ENCODE measurements at places on chromosomes 5 and 9. TPM values are rescaled to one million over a fixed set of nuclear protein-coding genes. Genes with fewer than 3 reads are reported as not detected.
A peak's percentile ranks its signal among the peaks of the same experiment; 100 is the strongest.

Gene GARIN3
- total RNA-seq: not detected

Gene CORO2A
- total RNA-seq: 3.2 TPM

Gene GPR150
- total RNA-seq: not detected

Gene ST8SIA4
- 40.3 TPM for total RNA-seq

Gene ANKDD1B
- total RNA-seq: not detected

Gene HTR1A
- not detected for total RNA-seq

Gene SEMA6A
- not detected for total RNA-seq

Gene TRIM7
- 1.8 TPM for total RNA-seq

Gene CCL27
- 0.68 TPM for total RNA-seq

Gene CARTPT
- not detected for total RNA-seq

Gene NME5
- not detected for total RNA-seq

Gene GRK6
- 99.4 TPM for total RNA-seq

Gene C9orf50
- total RNA-seq: not detected

Gene PTPDC1
- total RNA-seq: 5.0 TPM

Gene PAX5
- 141 TPM for total RNA-seq

Gene KIF12
- total RNA-seq: not detected

Gene SHISAL2B
- total RNA-seq: not detected

DNA sequence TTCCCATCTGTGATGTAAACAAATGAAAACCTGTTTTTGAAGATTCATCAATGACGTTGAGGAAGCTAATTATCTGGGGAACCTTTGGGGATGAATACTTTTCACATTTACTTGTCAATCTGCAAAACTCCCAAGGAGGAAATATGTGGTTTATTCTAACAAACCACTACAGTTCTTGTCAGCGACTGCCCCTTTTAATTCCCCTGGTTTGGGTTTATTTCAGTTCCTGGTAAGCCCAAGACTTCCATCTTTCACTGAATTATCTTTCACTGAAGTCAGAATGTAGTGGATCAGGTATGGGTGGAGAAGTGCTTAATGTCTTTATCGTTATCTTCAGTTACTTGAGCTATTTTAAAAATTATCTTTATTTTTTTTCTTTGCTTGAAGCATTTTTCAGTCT, 40.2 kb downstream of the TLR4 start:
- no peak for DNase-seq

DNA sequence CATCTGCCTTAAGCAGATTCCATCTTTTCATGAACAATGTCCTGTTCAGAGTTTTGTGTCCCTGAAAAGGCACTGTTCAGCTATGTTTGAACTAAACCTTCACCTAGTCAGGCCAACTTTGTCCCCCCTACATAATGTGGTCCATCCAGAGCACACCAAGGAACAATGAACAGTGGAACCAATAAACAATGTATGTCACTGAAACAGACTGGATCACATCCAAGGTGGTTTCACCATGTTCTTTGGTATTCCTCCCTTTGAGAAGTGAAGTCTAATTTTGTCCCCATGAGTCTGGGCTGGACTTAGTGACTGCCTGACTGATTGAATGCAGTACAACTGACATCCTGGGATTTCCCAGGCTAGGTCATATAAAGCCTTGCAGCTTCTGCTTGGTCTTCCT, 174.5 kb downstream of the SLC24A2 start:
- DNase-seq: no peak

DNA sequence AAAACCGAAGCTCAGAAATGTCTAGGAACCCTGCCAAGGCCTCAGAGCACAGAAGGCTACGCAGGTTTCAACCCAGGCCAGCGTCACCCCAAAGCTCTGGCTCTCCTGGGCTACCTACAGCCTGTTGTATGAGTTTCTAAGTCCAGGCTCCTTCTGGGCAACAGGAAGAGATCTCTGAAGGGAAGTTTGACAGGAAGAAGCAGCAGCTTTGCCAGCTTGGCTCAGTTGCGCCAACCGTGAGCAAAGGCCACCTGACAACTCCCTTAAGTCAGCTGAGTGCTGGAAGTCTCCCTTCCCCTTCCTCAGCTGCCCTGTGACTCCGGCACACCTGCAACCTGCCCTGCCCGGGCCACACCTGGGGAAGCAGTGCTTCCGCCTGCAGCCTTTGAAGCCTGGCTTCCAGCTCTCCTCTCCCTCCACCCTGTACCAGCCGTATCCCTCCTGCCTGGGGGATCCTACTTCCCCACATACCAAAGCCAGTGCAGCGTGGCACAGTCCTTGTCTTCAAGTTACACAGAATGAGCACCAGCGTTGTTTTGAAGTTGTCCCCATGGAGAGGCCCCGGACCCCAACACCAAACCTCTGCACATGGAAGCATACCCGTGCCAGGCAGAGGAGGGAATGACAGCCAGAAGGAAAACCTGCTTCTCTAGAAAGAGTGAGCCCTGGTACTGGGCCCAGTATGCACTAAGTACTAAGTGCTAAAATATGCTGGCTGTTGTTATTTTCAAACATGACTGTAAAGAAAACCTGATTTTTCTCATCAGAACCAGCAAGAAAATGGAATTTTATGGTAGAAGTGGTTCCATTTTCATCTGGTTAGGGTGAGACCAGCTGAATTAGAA, 36.5 kb downstream of the SHB start:
- DNase-seq: peak; percentile 10

GRCh38 chr5:149400304-149400703, 21.2 kb upstream of the IL17B start:
- no peak for DNase-seq

- no peak for DNase-seq
These were observed 257.6 kb downstream of the SEMA5A start for GRCh38 chr5:9288234-9288633.

GRCh38 chr9:76531231-76531780, 72.3 kb downstream of the GCNT1 start:
- DNase-seq: no peak

DNA sequence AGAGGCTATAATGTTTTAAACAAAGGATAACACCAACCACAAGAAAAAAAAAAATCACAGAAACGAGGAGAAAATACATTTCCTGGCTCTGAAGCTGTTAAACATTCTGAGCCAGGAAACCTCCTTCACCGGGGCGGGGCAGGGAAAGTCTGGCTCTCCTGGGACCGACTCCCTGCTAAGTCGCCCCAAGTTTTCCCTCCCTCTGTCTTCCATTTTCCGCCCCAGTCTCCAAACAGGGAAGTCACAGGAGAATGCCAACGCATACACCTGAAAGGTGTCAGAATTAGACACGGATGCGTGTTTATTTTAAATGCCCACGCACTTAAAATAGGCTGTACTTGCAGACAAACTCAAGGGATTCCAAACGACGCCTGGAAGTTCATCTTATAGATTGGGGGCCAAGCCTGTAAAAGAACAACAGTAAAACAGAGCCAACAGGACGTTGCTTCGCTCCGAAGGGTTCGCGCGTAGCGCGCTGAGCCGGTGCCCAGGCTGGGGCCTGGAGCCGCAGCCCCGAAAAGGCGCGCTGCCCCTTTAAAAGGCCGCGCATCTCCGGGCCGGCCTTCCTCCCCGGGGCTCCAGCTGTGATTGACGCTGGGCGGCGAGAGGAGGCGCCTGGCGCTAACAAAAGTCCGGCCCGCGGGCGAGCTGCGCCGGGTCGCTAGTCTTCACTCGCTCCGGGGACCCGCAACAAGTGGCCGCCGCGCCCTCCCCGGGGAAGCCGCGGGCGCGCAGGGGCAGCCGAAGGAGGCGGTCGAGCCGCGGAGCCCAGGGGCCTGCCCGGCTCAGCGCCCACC, at the start of gene FBXL7:
TSS of gene FBXL7 (plus strand) at position 653 of the 797 bp plus-strand sequence.
- no peak for DNase-seq

DNA sequence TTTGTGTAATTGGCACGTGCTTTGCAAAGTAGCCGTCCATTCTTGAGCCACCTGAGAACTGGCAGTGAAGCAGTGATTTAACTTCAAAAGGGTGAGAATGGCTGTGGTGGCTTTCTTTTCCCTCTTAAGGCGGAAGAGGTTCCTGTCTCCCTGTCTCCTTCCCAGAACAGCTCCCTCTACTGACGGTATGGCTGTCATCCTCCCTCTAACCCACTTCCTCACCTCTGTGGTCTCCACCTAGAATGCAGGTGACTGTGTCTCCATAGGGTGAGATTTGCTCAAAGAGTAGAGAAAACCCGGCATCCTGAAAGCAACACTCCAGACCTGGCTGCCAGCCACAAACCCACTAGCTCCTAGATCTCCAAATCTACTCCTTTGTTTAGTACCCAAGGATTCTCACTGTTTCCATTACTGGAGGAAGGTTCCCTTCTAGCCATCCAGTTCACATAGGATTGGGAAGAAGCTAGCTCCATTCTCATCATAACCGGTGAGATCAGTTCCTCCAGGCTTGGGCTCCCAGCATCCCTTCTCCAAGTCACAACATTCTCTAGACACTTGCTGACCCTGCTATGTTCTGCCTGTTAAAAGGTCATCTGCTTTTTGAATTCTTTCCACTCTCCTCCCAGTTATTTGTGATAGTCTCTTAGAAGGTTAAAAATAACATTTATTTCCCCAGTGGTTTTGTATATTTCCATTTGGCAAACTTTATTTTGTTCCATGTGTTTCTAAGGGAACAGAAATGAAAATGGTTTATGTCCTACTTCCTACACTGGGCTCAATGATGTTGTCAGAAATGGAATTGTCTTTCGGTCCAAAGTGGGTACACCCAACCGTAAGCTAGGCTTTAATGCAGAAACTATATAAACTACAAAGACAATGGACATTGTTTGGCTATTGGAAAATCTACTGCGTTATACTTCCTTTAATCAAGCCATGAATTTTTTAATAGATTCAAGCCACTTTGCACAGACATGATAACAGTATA, 269.4 kb downstream of the CWC27 start:
- peak; percentile 47 for DNase-seq

GRCh38 chr9:34603610-34604231, 8.2 kb downstream of the RPP25L start:
- peak; percentile 78 for DNase-seq

DNA sequence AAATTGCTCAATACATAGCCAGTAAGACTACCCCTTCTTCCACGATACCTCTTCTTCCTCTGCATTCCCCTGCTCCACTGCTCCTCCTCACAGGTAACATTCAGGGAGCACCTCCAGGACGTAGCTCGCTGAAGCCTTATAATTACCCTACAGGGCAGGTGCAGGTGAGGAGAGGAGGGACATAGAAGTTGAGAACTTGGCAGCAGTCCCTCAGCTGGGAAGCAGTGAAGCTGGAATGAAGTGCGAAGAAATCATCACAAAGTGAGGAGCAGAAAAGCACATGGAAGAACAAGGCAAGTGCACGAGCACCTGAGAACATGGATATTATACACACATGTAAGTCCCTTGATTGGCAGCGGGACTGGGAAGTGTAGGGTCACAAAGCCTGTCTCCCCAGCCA, 118.2 kb downstream of the HSD17B3 start:
- DNase-seq: no peak

GRCh38 chr5:81310402-81311063, 9.1 kb downstream of the ZCCHC9 start:
- DNase-seq: no peak

- no peak for DNase-seq
These were observed 14.5 kb downstream of the NTNG2 start for GRCh38 chr9:132176338-132176737.

- DNase-seq: no peak
These were observed 9.7 kb upstream of the CYSTM1 start for GRCh38 chr5:140165101-140165922.

GRCh38 chr5:93580063-93580926, 724 bp downstream of the NR2F1-AS1 start:
- DNase-seq: no peak

- DNase-seq: no peak
These were observed 171.0 kb downstream of the ZNF462 start for GRCh38 chr9:107033966-107034365.

GRCh38 chr5:142888469-142889085, 118.4 kb downstream of the ARHGAP26 start:
- DNase-seq: peak; percentile 42

- DNase-seq: no peak
These were observed 192.1 kb upstream of the CLINT1 start for GRCh38 chr5:158051036-158051435.

GRCh38 chr9:124019771-124020519, 8.4 kb downstream of the LHX2 start:
- no peak for DNase-seq

- no peak for DNase-seq
These were observed 134.9 kb upstream of the CDKN2B start for GRCh38 chr9:22143799-22144625.

DNA sequence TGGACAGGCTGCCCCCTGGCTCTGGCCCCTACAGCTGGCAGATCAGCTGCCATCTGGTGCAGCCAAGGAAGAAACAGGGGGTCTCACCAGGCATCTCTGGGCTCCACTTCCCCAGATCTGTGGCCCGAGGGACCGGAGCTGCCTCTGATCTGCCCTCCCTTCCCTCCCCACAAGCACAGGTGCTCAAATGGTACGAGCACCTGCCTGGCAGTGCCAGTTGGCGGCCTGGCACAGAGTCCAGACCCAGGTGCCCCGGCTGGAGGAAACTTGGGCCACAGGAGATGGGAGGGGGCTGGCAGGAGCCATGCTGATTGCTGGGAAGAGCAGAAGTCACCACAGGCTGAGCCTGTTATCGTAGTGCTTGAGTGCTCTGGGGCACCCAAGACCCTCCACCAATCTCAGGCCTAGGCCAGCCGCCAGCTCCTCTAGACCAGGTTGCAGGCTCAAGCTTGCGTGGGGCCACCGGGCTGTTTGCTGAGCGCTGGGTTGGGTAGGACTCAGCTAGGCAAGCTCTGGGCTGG, 5.0 kb upstream of the CAMK2A start:
- DNase-seq: no peak

GRCh38 chr5:72255670-72256069, 64.4 kb downstream of the MRPS27 start:
- no peak for DNase-seq
